Renal cortex interstitium (tissue), 15 donors: ENCODE measurements at places on chromosomes 3 and 15. TPM values are rescaled to one million over a fixed set of nuclear protein-coding genes. Genes with fewer than 3 reads are reported as not detected.
A peak's percentile ranks its signal among the peaks of the same experiment; 100 is the strongest.

GRCh38 chr15:49731187-49732099 is 110.6 kb downstream of the DTWD1 start:
- no peak for DNase-seq

DNA sequence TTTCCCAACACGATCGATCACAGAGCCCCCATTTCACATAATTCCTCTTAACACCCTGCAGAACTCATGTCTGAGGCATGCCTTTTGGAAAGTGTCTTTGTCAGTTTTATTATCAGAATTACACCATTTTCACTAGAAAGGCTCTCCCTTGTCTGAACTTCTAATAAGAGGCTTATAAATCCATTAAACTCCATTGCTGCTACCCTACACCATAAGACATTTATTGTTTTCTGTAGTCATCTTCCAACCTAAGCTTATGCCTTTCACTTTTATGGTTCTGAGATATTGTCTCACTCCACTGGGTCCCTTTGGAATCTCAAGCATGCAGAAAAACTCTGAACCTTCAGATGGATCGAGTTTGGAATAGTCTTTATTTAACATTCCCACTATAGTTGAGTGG is 50.2 kb upstream of the TPM1 start:
- no peak for DNase-seq

DNA sequence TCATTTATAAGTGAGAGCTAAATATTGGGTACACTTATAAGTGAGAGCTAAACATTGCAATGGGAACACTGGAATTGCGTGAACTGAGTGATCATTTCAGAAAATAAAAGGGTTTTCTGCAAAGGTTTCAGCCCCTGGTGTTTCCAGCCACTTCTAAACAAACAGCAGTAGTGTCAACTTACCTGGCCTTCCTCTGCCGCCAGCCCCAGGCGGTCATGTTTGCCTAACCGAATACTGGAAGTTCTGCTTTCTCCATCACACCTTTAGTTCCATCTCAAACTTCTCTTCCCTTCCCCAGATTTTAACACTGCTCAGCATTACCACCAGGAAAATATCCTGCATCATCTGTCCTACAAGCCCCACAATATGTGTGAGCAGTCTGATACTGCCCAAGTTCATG is 58.6 kb downstream of the MRPL3 start:
- no peak for DNase-seq

DNA sequence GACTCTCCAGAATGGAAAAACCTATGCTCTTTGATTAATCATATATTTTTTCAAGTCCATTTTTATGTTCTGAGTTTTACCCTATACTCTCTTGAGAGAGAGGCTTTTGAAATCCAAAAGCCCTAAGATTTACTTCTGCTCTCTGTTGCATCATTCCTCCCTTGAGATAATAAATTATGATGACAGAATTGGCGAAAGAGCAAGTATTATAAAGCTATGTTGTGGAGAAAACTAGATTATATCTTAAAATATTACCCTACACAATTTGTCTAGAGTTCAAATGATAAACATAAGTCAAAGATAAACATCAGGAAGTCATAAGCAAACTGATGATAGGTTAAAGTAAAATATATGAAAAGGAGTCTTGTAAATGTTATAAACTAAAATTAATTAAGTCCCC is 293.4 kb upstream of the MME start:
- DNase-seq = no peak

DNA sequence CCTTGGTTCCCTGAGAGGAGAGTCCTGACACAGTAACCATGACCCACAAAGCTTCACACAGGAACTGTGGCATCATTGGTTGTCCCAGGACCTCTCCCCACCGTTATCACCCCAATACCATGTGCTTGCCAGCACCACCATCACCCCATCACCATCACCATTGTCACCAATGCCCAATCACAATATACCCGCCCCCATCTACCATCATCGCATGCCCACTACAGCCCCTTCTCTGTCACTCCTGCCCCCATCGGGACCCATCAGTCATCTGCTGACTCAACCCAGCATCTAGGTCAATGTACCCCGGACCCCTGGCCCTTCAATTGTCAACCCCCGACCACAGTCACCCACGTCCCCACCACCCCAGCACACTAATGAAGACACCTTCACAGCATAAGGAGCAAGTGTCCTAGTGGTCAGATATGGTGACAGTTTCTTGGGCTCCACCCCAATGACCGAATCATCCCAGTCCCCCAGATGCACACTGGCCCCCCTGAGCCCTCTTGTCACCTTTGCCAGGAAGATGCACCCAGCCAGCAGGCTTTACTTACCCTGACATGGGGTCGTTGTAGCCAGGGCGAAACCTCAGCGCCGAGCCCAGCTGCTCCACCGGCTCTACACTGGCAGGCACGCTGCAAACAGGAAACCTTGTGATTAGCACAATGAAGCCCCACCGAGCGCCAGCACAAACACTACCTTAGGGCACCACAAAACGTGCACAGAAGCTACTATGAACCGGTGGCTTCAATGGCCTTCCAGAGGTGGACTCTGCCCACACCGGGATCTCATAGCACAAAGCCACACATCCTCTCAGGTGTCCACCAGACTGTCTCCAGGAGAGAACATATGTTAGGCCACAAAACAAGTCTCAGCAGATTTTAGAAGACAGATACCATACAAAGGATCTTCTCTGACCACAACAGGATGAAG is 25.1 kb downstream of the SHISA5 start:
- no peak for DNase-seq

DNA sequence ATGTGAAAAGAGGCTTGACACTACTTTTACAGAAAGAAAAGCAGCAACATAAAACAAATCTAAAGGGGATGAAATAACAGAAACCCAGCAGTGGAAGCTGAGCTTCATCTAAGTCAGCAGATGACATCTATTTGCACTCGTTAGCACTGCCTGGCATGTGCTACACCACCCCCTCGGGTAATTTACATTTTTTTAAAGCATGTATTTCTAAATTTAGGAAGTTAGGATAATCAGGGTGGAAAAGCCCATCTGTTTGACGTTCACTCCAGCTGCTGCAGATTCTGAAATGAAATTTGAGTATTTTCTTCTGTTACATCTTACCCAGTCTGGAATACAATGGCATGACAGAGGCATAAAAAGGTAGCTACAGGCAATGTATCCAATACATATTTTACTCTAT is 20.7 kb downstream of the IGSF11 start:
- DNase-seq = no peak

DNA sequence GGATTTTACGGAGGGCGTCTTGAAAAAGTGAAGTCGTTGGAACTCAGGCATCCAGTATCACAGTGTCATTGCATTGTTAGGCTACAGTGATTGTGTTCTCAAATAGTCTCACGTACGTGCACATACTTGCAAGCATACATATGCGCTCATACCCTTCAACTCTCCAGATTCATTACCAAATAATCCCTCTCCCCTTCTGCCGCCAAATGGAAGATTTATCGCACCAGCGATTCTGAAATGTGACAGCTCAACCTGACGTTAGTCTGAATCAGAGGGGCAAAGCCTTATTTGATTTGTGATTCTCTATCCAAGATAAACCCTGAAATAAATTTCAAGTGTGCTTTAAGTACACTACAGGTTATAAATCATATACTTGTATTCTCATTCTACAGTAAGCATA is 119.4 kb downstream of the GADL1 start:
- DNase-seq = no peak

GRCh38 chr3:73255609-73256029 is 194.2 kb downstream of the EBLN2 start:
- DNase-seq = peak; percentile 40

GRCh38 chr15:62346168-62346567 is 181.1 kb upstream of the C2CD4B start:
- no peak for DNase-seq

- DNase-seq = no peak
These were observed 34.9 kb downstream of the RAB7A start for GRCh38 chr3:128760881-128761280.

IL17RE gene
- polyA plus RNA-seq = 14.5 TPM

PTPRG gene
- 76.9 TPM for polyA plus RNA-seq

OR5K2 gene
- 0.79 TPM for polyA plus RNA-seq

PLSCR1 gene
- 88.4 TPM for polyA plus RNA-seq

GOLGA6D gene
- polyA plus RNA-seq = 0.56 TPM

MST1R gene
- polyA plus RNA-seq = 1.3 TPM
